ENCODE measurements at places on chromosomes 2 and 18. TPM values are rescaled to one million over a fixed set of nuclear protein-coding genes. Genes with fewer than 3 reads are reported as not detected.

The EVA1A gene
- total RNA-seq: 142 TPM

GRCh38 chr18:77622009-77622692, 372.5 kb downstream of the GALR1 start:
- peak; percentile 64 for DNase-seq

DNA sequence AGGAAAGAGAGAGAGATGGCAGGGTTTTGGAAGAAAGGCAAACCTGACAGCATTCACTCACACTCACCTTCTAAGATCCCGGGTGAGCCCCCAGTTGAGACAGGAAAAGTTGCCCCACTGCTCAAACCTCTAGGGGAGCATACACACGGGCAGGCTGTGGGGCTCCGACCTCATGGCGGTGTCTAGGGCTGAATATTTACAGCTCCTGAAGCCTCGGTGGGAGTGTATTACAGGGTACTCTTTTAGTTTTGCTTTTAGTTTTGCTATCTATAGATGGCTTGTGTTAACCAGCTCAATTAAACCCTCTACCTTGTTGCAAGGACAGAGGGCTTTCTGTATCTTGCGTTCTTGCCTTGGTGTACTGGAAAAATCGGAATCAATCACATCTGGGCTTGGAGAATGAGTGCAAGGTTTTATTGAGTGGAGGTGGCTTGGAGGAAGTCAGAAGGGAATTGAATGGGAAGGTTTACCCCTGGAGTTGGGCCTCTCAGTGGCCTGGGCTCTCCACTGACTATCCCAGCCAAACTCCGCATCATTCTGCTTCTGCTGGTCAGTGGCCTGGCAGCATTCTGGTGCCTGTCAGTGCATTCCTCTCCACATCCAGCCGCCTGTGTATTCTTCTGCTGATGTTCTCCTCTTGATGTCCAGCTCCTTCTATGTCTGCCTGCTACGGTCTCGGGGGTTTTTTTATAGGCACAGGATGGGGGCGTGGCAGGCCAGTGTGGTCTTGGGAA, 10.1 kb upstream of the IFIH1 start:
- no peak for DNase-seq

GRCh38 chr2:233375490-233376314, 21.4 kb downstream of the DGKD start:
- DNase-seq: no peak

DNA sequence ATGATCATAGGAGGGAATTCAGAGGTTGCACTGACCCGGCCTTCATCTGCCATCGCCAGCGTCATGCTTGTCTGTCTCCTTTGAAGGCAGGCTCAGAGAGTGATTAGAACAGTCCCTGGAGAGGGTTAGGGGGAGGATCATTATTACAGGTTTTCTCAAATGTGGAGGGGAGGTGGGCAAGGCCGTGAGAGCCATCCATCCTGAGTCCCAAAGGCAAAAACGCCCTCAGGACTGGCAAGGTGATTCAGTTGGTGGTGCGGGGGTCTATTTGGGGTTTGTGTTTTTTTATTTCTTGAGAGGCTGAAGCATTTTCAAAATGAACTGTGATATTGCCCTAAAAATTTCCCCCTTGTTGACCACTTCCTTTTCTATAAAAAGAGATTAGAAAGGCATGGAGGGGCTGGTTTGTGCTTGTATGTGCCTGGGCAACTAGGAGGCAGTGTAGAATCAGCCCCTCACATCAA, 39.3 kb upstream of the GYPC start:
- DNase-seq: no peak

The CPO gene
- not detected for total RNA-seq
